ENCODE measurements at places on chromosomes 5 and 9.

DNA sequence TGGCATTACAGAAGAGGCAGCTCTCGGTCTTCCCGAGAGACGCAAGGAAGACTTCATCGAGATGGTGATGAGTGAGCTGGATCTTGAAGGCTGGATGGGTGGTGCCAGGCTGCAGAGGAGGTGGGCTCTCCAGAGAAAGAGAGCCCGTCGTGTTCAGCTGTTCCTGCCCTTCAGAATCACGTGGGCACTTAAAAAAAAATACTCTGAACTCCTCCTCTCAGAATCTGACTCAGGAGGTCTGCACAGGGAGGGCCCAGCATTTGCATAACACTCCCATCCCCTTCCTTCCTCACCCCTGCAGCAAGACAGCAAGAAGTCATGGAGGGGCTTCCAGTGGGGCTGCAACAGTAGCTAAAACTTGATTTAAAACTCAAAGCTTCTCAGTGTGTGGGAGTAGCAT, 203.0 kb downstream of the ATPSCKMT start:
- DNase-seq: no peak

- DNase-seq: no peak
Observed at GRCh38 chr9:70020991-70021571, 22.6 kb upstream of the MAMDC2 start.

DNA sequence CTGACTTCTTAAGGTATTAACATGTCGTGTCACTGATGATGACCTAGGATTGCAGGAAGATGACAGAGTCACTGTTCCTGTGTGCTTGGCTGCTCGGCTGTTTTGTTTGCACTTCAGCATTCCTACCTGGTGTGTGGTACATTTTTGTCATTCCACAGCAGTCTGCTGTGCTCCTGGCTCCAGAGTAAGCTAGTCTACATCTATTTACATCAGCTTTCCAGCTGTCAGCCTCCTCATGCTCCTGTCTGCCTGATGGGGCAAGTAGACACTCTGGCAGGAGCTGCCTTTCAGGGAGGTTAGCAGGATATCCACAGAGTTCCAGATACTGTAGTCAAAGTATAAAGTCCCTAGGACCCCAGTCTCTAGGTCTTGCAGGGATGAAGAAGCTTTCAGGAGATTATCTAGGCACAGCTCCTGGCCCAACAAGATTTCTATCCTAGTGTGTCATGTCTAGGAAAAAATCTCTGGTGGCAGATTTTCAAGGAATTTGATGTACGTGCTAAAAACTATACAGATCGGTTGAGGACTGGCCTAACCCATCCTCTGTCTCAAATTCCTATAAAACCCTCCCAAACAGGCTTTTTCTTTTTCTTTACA, 28.4 kb downstream of the RUSC2 start:
- DNase-seq: no peak

- DNase-seq: no peak
Observed at GRCh38 chr5:147989239-147989638, 74.5 kb upstream of the SPINK5 start.

DNA sequence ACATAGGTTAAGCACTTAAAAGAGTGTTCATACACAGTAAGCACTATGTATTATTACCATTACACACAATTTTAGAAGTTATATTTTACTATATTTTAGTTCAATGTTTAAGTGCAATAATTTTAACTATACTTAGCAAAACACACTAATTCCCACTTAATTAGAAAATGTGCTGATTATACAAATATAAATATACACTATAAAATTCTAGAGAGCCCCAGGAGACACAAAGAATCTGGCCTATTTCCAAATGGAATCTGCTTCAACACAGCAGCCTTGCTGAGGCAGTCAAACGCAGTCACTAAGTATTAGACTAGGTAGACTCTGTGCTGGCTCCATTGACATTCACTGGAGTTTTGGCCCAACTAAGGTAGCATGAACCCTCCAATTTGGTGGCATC, 160.9 kb downstream of the CETN3 start:
- no peak for DNase-seq

- no peak for DNase-seq
Observed at GRCh38 chr5:113950186-113950585, 411.7 kb upstream of the KCNN2 start.

GRCh38 chr9:128637656-128638055, 19.0 kb downstream of the DYNC2I2 start:
- no peak for DNase-seq

DNA sequence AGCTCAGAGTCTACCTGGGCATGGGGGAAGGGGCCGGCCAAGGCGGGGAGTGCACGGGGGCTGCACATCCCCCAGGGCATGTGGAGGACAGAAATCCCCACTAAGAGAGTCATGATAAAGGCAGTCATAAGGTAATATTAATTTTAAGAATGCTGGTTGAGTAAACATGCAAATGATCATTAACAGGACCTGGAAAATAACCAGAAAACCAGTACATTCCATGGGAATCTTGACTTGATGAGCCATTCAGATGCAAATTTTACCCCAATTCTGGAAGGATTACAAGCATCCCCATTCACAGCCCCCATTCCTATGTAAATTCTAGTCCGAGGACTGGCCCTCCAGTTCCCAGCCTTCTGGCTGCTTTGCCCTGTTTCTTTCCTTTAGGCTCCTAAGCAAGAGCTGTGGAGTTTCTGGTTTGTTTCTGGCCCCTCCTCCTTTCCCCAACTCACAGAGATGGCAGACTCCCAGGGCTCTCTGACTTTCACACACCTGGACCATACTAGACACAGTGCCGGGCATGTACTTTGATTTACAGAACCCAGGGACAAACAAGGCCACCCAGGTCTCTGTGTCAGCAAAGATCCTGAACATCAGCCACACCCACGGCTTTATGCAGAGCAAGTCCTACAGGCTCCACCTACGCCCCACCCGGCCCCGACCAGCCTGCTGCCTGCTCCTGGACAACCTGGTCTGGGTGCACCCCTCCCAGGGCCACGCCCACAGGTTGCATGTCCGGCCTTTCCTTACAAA, 62.7 kb downstream of the SEMA4D start:
- no peak for DNase-seq

GRCh38 chr5:34684281-34684979, 28.3 kb downstream of the RAI14 start:
- DNase-seq: no peak

- no peak for DNase-seq
Observed at GRCh38 chr5:18675041-18675440, 1040.8 kb downstream of the TAF11L14 start.

GRCh38 chr9:107226421-107226820, 56.7 kb upstream of the RAD23B start:
- no peak for DNase-seq

- no peak for DNase-seq
Observed at GRCh38 chr5:116453988-116454411, 120.6 kb downstream of the SEMA6A start.

- DNase-seq: no peak
Observed at GRCh38 chr5:142601432-142601831, 84.5 kb downstream of the FGF1 start.

All from NK-92 treated with Interleukin-12 subunit alpha and Interleukin-12 subunit beta, amount 100 ng/mL, for 24 hours (cell line).